ENCODE measurements at places on chromosomes 13 and 19.
A peak's percentile ranks its signal among the peaks of the same experiment; 100 is the strongest.

GRCh38 chr19:3955688-3956087, 15.2 kb downstream of the DAPK3 start:
- DNase-seq: no peak

DNA sequence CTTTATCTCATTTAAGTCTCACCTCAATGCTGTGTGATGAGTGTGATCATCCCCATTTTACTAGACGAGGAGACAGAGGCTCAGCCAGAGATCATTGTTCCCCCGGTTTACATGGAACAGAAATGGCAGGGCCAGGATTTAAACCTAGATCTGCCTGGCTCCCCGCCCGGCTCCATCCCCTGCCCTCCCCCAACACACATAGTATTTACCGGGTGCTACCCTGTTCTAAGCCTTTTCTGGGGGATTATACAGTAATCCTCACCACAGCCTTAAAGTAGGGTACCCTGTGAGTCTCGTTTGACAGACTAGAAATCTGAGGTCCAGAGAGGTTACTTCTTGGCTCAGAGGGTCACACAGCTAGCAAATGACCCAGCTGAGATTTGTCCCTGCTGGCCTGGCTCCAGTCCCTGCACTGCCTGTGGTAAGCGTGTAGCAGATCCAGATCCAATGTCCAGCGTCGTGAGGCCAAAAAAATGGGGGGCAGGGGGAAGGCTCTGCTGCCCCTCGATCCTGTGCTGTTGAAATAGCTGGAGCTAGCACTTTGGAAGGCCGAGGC, 3.8 kb upstream of the KLC3 start:
- no peak for DNase-seq

DNA sequence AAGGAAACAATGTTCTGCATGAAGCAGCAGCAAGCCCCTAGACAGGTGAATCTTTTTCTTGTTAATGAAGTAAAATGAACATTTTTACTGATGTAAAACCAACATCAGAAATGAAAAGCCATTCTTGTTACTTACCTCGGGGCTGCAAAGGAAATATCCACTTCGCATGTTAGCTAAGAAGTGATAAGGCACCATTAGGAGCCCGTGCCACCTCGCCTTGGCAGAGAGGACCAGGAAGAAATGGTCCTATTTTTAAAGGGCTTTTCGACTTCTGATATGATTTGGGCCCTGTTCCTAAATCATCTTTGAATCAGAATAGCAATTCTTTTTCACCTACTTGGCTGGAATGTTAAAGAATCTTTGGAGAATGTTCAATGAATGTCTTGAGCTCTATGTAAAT, 183.2 kb downstream of the OXGR1 start:
- no peak for DNase-seq

DNA sequence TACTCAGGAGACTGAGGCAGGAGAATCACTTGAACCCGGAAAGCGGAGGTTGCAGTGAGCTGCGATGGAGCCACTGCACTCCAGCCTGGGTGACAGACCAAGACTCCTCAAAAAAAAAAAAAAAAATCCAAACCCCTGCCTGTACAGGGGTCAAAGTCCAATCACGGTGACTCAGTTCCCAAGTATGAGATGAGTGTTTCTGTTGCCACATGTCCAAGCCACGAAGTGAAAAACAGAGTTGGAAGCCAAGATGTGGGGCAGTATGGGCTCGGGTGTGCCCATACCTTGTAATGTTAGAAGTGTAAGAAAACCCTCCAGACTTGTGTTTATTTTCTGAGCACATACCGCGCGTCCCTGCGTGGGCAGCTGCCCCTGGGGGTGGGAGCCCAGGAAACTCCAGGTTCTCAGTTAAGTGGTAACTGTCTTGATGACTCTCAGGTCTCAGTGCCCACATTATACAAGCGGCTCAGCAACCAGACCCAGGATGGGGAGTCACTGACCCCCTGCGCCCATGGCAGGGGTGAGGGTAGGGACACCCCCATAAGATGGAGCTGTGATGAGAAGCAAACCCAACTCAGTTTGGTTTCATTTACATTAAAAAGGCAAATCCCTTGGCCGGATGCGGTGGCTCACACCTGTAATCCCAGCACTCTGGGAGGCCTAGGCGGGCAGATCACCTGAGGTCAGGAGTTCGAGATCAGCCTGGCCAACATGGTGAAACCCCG, 1.2 kb upstream of the GPX4 start:
- DNase-seq: no peak

GRCh38 chr13:103883164-103883563, 816.9 kb upstream of the SLC10A2 start:
- DNase-seq: no peak

DNA sequence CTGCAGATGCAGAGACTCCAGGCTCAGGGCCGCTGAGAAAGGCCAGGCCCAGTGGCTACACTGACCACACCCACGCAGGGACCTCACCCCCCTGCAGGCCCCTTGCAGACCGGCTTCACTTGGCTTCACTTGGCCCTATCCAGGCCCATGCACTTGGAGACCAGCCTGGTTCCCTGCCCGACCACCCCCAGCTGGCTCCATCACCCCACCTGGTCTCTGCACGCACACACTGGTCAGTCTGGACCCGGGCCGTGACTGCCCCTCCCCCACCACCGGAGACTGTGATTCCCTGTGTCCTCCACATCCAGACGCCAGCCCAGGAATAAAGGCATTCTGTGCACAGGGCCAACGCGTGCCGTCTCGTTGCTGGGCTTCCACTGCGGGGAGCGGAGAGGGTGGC, 4.9 kb upstream of the EBI3 start:
- no peak for DNase-seq

GRCh38 chr13:112689303-112690245, at the start of gene ATP11A:
ATP11A (plus strand) TSS chr13:112690038; CDS start chr13:112690417, 379 bp downstream.
- DNase-seq: peak; percentile 68

DNA sequence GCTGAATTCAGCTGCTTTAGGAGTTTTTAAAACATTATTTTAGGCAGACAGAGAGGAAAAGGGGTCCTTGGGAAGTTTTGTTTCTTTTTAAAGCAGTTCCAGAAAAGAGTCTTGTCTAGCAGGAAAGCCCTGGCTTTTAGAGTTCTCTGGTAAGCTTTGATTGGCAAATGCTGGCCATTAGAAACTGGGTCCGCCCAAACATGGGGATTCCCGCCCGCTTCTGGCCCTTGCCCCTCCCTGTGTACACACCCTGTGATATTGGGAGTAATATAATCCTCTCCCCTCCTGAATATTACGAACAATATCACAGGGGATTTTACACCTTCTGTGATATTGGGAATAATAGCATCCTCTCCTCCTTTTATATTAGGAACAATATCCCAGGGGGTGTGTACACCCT, 58.9 kb downstream of the ERICH4 start:
- no peak for DNase-seq

GRCh38 chr19:17506745-17507144, 4.7 kb upstream of the PGLS start:
- no peak for DNase-seq

DNA sequence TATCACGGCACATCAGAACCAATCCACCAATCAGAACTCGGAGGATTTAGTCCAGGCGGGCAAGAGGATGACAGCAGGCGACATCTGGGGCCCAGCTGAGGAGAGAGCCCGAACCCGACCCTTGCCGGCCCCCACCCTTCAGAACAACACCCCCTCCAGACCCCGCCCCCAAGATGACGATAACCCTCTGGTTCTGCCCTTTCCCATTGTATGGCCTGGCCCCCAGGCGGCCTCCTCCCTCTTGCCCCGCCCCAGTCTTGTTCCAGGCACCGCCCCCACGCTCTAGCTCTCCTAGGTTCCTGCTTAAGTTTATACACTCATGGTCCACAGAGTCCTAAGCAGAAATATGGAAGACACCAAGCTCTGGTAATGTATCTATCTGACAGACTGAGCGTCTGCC, 2.8 kb upstream of the ZNF83 start:
- DNase-seq: no peak

- DNase-seq: no peak
Measured at GRCh38 chr19:11423164-11423790, 4.2 kb upstream of the RGL3 start.

DNA sequence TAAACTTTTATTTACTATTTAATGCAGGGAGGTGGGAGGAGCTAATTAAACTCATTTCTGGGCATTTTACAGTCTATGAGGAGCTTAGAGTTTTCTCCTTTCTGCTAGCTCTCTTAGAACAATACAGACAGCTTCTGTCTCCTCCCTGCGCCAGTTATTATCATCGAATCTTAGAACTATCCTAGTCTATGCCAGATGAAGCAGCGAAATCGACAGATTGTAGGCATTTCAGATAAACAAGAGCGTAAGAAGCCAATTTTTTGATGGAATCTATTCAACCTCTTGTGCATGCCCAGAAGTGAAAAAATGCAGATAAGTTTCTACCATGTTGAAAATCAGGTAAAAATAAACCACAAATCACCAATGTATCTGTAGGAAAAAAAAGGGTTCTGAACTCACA, 297.1 kb downstream of the KLF12 start:
- DNase-seq: no peak

GRCh38 chr13:19888799-19889198, 25.4 kb upstream of the ZMYM5 start:
- no peak for DNase-seq

DNA sequence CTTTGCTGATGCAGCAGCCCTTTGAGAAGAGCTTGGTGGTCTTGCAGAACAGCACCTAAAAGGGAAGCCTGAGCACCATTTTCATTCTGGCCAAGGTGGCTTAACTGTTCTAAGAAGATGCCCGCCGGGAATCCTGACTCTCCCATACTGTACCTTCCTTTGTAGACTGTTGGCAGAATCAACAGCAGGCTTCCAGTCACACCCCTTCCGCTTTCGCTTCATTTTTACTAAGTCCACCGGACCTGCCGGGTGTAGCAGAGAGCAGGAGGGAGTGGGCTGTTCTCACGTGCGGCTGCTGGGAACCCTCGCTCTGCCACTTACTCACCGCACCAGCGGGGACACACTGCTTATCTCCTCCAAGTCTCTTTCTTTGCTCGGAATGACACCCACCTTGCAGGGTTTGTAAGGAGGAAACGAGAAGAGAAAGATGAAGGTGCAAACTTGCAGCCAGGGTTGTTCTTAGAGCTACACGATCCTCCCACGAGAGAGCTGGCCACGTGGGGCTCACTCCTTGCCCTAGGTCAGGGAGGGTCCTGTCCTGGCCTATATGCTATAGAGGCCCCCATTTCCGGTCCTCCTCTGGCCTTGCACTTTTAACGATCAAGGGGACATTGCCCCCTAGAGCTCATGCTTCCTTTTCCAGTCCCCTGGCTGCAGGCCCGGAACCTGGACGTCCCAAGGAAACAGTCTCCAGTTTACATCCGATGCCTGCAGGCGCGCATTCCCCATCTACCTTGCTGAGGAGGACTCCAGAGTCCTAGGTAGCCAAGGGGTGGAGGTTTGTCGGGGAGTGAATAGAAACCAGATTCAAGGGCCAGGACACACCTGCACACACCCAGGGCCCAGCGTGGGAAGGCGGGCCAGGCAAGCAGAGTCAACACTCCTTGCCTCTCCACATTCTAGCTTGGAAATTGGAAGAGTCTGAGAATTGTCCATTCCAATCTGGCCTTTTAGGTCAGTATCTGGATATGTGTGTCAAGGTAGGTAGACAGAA, 453.6 kb downstream of the IRS2 start:
- DNase-seq: no peak

DNA sequence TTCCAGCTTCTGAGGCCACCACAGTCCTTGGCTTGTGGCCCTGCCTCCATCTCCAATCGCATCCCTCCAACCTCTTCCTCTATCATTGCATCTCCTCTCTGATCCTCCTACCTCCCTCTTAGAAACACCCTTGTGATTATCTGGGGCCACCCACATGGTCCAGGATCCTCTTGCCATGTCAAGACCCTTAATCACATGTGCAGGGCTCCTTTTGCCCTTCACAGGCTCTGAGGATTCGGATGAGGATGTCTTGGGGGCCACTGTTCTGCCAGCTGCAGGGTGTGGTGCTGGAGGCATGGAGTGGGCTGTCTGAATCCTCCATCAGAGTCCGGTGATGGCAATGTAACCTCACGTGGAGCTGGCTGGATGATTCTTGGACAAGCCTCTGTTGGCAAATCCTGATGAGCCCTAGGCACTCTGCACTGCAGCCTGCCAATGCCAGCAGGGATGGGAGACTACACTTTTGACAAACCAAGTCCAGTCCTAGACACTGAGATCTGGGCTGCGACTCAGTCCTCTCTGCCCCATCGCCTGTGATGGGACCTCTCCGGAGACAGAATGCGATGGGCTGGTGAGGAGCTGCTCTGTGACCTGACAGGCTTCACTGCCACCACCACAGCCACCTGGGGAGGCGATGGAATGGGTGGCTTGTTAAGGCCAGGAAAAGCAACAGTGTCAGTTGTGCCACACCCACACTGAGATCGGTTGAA, 61.2 kb downstream of the CCDC70 start:
- no peak for DNase-seq

- DNase-seq: no peak
Measured at GRCh38 chr13:38398711-38399493, 49.3 kb downstream of the UFM1 start.

DNA sequence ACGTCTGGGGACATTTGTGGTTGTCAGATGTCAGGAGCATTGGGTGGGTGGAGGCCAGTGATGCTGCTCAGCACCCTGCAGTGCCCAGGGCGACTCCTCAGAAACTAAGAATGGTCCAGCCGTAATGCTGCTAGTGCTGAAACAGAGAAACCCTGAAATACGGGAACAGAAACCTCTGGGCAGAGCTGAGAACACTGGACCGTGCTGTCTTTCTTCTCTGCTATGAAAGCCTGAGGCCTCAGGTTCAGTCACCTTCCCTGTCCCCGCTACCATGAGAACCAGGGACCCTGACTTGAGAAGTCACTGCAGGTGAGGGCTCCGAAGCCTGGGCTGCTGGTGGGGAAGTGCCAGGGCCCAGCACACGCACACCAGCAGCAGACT, 13.4 kb downstream of the CAPS start:
- no peak for DNase-seq

- no peak for DNase-seq
Measured at GRCh38 chr19:3778899-3779723, 7.1 kb downstream of the MATK start.

- DNase-seq: no peak
Measured at GRCh38 chr13:39411511-39411910, 191.5 kb downstream of the LHFPL6 start.

DNA sequence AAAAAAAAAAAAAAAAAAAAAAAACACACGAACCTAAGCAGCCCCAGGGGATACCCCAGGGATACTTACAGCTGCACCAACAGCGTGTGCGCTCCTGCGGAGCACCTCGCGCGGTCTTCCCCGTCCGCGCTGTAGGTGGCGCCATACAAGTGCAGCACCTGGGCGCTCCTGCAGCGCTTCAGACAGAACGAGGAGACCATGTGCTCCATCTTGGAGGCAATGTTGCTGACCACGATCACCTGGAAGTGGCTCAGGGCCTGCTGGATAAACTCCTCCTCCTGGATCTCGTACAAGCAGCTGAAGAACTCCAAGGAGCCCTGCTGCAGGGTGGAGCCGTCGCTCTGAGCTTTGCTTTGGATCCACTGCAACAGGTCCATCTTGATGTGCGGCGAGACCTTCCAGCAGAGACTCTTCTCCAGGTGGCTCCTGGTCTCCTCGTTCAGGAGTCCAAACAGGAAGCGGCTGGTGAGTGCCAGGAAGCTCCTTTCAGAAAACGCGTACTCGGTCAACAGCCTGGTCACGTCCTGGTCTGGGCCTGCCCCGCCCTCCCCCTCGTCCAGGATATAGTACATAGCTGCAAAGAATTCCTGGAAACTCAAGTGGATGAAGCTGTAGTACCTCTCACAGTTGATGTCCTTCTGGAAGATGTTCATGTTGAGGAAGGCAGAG, 14.5 kb downstream of the NLRP12 start:
- no peak for DNase-seq

- DNase-seq: no peak
Measured at GRCh38 chr13:74250738-74251190, 116.6 kb upstream of the KLF12 start.
